ENCODE measurements at places on chromosomes 3 and 15.
A peak's percentile ranks its signal among the peaks of the same experiment; 100 is the strongest.

GRCh38 chr3:128205558-128206145, 52.4 kb downstream of the EEFSEC start:
- DNase-seq = no peak

GRCh38 chr3:196051282-196052076, 30.4 kb downstream of the TFRC start:
- DNase-seq = no peak

- DNase-seq = no peak
Measured at GRCh38 chr15:42608752-42609488, 33.5 kb downstream of the STARD9 start.

DNA sequence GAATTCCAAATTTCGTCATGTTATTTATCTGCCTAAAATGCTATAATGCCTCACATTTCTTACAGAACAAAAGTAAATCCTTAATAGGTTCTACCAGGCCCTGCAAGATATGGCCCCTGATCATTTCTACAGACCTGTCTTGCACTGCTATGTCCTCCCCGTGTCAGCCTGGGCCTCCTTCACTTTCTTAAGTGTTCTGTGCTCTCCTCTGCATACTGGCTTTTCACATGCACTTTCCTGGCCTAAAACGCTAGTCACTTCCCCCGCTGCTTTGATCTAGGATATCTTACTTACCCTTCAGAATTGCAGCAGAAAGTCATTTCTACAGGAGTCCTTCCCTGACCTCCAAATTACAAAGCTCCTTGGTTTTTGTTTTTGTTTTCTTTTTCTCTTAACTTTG, 551.3 kb downstream of the NSUN3 start:
- no peak for DNase-seq

- DNase-seq = no peak
Measured at GRCh38 chr15:48766196-48766595, 44.7 kb downstream of the CEP152 start.

GRCh38 chr15:26562336-26562735, 210.5 kb downstream of the GABRB3 start:
- no peak for DNase-seq

GRCh38 chr15:58572521-58572920, 140.7 kb downstream of the LIPC start:
- no peak for DNase-seq

DNA sequence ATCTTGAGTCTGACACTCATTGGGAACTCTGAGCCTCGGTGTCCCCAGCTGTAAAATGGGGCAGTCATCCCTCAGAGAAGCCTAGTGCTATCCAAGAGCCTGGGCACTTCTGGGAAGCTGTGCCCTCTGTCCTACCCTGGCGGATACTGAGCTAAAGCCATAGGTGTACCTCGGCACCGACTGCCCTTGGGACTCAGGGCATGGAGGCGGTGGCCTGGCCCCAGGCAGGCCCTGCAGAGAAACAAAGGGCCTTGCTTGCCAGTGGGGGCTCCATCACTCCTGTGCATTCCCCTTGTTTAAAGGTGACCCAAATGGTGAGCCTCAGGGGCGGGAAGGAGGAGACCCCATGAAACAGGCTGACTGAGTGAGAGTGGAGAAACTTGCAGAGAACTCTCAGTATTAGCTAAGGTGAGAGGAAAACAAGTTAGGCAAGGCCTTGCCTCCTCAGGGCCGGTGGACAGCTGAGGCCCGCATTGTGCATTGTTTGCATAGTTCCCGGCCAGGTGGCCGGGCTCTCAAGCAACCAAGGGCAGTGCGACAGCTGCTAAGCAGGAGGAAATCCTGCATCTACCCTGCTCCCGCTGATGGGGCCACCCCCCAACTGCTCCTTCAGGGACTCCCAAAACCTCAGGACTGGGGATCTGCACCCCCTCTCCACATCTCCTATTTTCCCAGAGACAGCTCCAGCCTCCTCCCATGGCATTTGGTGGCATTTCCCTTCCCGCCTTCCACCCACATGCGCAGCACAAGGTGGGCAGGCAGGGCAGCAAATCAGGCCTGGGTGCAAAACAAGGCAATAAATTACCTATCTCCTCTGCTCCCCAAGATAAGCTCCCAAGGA, 4.3 kb downstream of the PFKFB4 start:
- peak; percentile 5 for DNase-seq

- peak; percentile 2 for DNase-seq
Measured at GRCh38 chr15:52960283-52960682, 170.1 kb upstream of the ONECUT1 start.

DNA sequence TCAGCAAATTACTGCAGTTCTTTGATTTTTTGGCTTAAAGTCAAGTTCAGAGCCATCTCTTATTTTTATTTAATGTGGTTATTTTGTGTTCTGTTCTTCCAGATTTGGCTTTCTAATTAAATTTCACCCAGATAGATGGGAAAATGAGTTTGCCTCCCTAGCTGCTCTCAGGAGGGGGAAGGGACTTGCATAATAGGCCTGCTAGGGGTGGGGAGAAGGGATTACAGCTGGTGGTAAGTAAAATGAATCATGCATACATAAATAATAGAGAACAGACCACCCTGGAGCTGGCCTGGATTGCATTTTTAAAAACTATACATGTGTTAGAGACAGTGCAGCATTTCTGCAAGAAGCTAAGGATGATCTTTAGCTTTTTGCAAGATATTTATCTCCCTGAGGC, 3.9 kb upstream of the PXYLP1 start:
- DNase-seq = peak; percentile 9

- DNase-seq = no peak
Measured at GRCh38 chr3:174873832-174874657, 14.9 kb downstream of the NAALADL2 start.

- no peak for DNase-seq
Measured at GRCh38 chr3:106452096-106452495, 583.3 kb upstream of the CBLB start.

DNA sequence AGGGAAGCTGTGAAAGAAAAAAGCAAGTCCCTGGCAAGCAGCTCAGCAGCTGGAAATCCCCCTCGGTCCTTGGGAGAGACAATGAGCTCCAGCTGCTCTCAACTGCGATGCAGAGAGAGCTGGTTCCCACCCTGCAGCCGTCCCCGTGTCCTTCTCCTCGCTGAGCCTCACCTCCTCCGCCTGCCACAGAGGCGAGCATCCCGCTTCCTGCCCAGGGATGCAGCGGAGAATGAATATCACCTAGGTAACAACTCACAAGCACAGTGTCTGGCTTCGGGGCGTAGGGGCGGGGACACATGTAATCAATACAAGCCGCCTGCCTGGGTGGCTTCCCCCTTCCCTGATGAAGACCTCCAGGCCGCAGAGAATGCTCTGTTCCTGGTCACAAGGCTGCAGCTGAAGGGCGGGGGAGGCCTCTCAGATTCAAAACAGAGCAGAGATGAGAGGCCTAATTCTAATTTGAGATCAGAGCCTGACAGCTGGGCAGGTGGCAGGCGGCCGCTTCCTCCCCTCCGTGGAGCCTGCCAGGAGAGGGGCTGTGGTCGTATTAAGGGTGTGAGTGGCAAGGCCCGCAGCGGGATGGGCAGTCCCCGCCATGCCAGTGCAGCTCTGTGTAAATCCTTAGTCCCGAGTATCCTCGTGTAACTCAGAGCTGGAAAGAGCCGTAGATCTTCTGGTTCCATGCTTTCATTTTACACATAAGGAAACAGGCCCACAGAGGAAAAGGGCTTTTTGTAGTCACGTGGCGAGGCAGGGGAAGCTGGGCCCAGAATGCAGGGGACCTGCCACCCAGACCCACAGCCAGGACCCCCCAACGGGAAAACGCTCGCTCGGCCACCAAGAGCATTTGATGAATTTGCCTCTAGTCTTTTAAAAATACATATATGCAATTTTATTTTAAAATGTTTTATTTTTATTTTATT, 24.3 kb downstream of the ZDHHC19 start:
- DNase-seq = peak; percentile 71

DNA sequence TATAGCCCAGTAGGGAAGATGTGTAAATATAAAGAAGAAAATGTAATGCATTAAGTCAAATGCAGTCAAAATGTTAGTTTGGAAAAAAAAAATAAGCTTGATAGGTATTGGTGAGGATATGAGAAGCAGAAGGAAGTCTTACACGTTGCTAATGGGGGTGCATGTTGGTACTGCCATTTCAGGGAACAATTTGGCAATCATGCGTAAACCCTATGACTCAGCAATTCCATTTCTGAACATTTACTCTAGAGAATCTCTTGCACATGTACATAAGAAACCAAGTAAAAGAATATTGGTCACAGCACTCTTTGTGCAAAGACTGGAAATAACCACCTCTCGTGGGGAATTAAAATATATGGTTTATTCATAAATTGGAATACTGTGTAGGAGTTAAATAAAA, 35.5 kb upstream of the TIMP4 start:
- DNase-seq = no peak

DNA sequence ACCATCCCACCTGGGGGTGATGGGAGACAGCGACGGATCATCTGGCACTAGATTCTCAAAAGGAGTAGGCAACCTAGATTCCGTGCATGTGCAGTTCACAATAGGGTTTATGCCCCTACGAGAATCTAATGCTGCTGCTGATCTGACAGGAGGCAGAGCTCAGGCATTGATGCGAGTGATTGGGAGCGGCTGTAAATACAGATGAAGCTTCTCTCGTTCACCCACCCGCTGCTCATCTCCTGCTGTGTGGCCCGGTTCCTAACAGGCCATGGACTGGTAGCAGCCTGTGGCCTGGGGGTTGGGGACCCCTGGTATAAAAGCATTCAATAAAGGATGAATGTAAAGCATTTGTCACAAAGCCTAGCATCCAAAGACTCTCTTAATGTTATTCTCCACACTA, 126.8 kb downstream of the FRMD4B start:
- DNase-seq = no peak

DNA sequence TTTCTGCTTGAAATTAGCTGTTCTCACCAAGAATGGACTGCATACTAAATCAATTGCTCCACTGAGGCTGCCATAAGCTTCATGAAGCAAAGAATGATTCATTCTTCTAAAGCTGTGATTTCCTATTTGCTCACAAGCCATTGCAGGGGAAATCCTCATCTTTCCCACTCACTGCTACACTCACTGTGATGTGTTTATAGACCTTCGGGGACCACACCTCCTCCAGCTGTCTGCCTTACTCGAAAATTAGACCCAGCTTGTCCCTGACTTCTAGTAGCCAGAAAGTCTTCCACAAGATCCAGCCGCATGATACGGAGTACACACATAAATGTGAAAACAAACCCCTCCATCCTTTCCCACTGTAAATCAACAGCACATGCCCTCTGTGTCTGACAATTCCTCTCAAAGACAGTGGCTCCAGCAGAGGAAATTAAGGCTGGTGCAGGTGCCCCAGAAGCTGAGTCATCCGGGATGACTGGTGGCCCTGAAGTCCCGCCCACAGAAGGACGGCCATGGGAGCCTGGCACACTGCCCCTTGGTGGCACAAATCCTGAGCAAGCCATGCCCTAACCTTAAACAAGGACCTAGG, 172.0 kb downstream of the STT3B start:
- DNase-seq = no peak

DNA sequence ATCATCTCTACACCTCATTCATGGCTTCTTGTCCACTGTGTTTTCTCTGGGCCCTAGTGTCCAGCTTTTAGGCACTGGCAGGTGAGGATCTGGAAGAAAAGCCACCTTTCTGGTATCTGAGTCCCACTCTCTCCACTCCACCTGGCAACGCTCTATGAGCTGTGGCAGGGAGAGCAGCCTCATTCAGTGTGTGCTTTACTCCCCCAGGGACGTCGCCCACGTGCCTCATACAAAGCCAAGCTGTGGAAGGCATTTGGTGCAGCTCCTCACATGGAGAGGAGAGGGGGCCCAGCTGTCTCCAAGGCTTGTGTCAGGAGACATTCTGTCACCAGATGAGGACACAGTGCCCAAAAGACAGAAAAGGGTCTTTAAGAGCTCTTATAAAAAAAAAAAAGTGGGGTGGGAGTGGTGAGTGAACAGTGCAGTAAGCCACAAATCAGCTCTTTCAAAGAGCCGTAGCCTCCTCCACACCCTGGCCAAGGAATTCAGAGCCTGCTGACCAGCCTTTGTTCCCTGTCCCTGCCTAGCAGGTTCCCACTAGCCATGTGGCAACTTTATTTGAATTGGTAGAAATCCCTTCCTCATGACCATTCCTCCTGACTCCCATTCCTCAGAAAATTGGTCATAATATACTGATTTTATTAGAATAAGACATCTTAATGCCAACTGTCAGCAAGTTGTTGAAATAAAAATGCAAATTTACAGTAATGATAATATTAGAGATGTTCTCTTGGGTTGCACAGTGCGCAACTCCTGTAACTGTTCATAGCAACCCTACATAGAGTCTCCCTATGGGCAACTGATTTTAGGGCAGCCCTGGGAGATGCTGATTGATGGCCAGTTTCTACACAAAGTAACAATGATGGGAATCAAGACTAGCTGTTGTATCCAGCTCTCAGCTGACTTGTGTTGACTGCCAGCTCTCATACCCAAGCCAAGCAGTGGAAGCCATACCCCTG, 29.5 kb downstream of the GALNT15 start:
- DNase-seq = no peak

DNA sequence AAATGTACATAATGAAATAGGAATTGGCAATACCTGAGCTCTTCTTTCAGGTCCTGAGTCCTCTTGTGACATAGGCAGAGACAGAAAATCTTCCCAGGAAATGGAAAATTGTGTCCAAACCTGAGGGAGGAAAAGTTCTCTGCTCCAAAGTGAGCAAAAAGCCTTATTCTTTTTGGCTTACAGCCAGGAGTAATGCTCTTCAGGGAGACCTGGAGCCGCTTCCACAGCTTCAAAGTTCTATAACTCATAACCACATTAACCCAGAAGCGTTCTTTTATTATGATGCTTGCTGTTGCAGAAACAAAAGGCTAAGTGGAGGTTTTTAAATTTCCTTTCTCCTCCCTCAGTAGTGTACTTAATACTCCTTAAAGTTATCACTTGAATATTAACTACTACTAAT, 633 bp downstream of the IGSF10 start:
- DNase-seq = no peak

DNA sequence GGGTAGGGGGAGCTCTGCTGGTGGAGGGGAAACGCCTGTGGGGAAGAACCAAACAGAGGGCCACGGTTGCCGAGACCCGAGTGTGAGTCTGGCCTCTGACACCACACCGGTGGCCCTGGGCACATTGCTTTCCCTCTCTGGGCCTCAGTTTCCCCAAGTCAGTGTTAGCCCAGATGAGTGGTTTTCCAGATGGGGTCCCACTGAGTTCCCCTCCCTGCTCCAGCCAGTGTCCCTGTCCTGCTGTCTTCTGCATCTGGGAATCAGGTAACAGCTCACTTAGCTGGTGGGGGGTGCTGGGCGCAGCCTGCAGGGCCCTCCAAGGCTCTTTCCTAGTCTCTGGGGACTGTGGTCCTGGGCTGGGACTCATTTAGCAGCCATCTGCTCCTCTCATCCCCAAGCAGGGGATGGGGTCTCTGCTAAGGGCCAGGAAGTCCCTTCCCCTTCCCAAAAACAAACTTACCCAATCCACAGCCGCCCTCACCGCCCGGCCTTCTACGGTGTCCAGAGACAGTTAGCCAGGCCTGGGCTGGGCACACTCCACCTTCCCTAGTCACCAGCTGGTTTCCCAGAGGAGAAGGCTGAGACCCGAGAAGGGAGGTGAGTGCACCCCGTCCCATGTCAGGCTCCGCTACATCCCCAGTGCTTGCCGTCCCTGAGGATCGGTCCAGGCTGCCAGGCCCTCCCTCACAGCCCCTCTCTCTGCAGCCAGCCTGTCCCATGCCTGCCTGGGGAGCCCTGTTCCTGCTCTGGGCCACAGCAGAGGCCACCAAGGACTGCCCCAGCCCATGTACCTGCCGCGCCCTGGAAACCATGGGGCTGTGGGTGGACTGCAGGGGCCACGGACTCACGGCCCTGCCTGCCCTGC, 676 bp downstream of the GP9 start:
- peak; percentile 17 for DNase-seq
